ENCODE measurements at places on chromosomes 13 and 19. TPM values are rescaled to one million over a fixed set of nuclear protein-coding genes. Genes with fewer than 3 reads are reported as not detected.

The CPB2 gene
- total RNA-seq, result not detected

The PSPN gene
- total RNA-seq, result 0.52 TPM

- no peak overlapping the region for H3K4me3 ChIP-seq
- no peaks in the 10 kb centered on the region for H3K27me3 ChIP-seq
- no peaks in the 10 kb centered on the region for H3K4me1 ChIP-seq
- no peak for DNase-seq
- H3K36me3 ChIP-seq, result no peaks in the 10 kb centered on the region
Measured at GRCh38 chr19:19217099-19217498, 5.3 kb downstream of the NCAN start.

GRCh38 chr13:77898097-77898496 lies 20.5 kb downstream of the EDNRB start:
- no peaks in the 10 kb centered on the region for H3K4me1 ChIP-seq
- H3K27ac ChIP-seq, result no peak overlapping the region
- H3K4me3 ChIP-seq, result no peak overlapping the region
- DNase-seq, result no peak
- no peaks in the 10 kb centered on the region for H3K27me3 ChIP-seq

DNA sequence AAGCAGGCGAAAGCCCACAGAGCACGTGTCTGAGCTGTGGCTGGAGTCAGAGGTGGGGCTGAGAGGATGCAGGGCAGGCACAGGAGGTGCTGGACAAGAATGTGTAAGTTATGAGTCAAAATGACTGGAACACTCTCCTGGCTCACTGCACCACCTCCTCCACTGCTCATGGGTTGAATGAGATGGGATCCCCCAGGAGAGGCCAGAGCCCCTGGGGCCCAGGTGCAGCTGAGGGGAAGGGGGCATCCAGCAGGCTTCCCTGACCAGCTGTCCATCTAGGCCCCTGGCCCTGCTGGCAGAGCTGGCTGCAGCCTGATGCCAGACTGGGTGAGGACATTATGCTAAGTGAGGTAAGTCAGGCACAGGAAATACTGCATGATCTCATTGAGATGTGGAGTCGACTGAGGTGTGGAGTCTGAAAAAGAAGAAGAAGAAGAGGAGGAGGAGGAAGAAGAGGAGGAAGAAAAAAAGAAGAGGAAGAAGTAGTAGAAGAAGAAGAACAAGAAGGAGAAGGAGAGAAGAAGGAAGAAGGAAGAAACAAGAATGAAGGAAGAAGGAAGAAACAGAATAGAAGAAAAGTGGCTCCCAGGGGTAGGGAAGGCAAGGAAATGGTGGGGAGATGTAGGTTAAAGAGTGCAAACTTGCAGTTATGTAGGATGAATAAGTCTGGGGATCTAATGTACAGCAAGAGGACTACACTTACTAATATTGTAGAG lies 747.4 kb downstream of the UQCRFS1 start:
- H3K36me3 ChIP-seq, result no peaks in the 10 kb centered on the region
- no peak for DNase-seq
- no peak overlapping the region for H3K27ac ChIP-seq
- H3K27me3 ChIP-seq, result no peaks in the 10 kb centered on the region
- H3K4me3 ChIP-seq, result no peak overlapping the region

GRCh38 chr19:46759817-46760333 lies 13.6 kb upstream of the STRN4 start:
- H3K27ac ChIP-seq, result no peak overlapping the region
- no peaks in the 10 kb centered on the region for H3K36me3 ChIP-seq
- H3K27me3 ChIP-seq, result no peaks in the 10 kb centered on the region
- H3K4me3 ChIP-seq, result no peak overlapping the region
- DNase-seq, result no peak
- H3K4me1 ChIP-seq, result peaks cover 22% of the 10 kb centered on the region
